ENCODE measurements at places on chromosomes 1 and 21. TPM values are rescaled to one million over a fixed set of nuclear protein-coding genes. Genes with fewer than 3 reads are reported as not detected.

DNA sequence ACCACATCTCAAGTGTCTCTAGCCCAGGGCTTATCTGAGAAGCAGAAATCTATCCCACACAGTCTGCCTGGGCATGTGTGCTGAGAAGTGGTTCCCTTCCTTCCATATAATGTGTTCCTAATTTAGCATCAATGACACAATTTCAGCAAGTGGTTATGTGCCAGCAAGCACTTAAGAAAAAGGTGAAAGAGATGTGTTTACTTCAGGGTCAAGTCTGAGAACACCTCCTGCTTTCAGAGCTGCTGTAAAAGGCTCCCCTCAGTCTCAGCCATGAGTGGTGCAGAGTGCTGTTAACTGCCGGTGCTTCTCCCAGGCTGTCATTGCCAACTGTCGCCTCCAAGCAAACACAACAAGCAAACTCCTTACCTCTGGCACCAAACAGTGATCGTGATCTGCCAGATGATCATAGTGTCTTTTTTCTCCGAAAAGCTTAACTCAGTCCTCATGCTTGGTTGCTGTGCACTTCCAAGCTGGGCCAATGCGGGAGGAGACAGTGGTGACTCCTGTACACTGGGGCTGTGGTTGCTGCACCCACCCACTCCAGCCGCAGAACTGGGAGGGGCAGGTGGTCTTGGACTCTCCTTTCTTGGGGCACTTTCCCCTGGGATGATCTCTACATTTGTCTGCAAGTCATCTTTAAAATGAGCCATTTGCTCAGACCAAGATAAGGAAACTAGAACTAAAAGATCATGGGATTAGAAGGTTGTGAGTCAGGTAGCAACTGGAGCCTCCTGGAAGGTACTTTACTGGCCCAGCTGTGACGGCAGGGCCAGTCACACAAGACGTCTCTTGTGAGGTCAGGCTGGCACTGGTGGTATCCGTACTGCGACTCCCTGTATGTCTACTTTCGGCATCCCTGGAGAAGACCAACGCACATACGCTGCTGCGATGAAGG lies 32.4 kb downstream of the ATP1A1 start:
- DNase-seq, result no peak

Gene RGSL1
- total RNA-seq, result not detected

Gene SPATA1
- total RNA-seq, result not detected

Gene CCDC27
- total RNA-seq, result not detected

DNA sequence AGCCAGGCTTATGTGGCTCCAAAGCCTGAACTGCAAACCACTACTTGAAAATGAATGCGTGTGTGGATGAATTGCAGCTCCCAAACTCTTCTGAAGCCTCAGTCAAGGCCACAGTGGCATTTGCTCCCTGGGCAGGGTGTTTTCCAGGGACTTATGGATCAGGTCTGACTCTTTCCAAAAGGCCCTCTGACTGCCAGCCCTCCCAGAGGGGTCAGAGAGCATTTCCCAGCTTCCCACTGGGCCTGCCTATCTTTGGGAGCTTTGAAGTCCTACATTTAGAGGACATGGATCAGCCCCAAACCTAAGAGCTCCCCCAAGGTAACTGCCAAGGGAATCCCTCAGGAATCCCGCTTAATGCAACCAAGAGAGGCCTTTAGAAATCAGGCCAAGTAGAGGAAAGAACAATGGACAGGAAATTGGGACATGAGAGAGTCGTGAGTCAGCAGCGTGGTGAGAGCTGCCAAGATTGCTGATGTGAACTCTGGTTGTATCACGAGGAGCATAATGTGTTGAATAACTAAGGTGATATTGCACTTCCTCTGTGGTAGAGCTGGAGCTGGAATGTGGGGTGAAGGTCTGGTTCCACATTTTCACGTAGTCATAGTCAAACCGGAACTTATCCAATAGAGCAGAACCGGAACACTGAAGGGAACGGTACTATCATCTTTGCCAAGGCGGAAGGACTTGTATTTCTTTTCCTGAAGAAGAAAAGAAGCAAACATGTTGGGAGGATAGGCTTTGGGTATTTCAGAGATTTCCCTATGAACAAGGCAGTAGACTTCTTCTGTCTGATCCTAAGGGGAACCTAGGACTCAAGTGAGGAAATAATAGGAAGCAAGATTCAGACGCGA lies 99.4 kb upstream of the JUN start:
- peak; percentile 92 for DNase-seq

Gene TMEM52
- not detected for total RNA-seq

Gene ARHGAP30
- not detected for total RNA-seq

DNA sequence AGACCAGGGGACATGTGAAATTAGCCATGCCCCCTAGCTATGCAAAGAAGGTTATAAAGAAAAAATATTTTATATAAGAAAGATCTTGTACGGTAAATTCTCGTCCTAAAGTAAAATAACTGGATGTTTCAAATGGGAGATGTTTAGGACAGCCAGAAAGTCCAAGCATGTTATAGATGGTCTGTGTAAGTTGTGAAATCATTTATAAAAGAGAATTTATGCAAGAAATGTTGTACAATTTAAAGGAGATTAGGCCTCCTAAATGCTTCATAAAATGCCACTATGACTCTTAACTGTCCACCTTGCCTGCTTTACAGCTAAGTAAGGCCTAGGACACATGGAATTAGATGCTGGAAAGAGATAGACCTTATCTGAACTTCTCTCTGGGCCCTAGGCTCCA lies 118.1 kb upstream of the POGK start:
- DNase-seq, result no peak

DNA sequence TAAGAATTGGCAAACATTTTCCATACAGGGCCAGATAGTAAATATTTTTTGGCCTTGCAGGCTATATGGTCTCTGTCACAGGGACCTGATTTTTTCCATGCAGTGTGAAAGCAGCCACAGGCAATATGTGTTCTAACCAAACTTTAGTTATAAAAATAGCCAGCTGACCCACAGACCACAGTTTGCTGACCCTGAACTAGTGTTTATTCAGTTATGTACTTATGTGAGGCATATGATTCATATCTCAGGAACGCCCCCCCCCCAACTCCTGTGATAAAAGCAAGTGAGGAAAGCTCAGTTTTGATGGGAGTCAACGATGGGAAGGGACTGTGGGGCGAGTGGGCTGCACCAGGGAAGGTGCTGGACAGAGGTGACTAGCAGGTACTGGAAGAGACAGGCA lies 80.1 kb downstream of the HMGB4 start:
- DNase-seq, result peak; percentile 57

Gene PRAMEF9
- total RNA-seq, result not detected

GRCh38 chr1:5839161-5839880 lies 152.9 kb downstream of the NPHP4 start:
- DNase-seq, result no peak

- DNase-seq, result no peak
Observed at GRCh38 chr1:168466092-168466713, 77.6 kb downstream of the XCL2 start.

DNA sequence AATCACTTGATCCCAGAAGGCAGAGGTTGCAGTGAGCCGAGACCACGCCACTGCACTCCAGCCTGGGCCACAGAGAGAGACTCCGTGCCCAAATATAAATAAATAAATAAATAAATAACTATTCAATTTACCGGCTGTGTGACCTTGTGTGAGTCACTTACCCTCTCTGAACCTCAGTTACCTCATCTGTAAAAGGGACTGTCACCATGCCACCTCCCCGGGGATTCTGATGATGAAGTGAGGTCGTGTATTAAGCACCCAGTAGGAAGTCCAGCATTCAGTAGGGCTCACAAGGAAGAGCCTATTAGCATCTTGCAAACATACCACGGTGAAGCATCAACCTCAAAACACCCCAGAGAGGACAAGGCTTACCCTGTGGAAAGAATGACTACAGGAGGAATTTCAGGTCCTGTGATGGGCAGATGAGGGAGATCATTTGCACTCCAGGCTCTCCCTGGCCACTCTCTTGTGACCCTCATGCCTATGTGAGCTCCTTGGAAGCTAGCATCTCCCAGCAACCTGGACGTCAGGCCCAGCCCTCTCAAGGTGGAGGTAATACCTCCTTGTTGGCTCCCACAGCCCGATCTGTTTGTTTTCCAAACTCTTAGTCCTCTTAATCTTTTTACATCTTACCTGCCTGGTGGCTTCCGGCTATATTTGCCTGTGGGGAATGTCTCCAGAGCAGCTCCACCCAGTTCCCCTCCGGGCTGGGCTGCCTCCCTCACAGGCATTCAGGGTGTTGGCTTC lies 7.6 kb upstream of the C1QA start:
- no peak for DNase-seq

- DNase-seq, result peak; percentile 91
Observed at GRCh38 chr1:155044812-155045657, 6.1 kb upstream of the ADAM15 start.

DNA sequence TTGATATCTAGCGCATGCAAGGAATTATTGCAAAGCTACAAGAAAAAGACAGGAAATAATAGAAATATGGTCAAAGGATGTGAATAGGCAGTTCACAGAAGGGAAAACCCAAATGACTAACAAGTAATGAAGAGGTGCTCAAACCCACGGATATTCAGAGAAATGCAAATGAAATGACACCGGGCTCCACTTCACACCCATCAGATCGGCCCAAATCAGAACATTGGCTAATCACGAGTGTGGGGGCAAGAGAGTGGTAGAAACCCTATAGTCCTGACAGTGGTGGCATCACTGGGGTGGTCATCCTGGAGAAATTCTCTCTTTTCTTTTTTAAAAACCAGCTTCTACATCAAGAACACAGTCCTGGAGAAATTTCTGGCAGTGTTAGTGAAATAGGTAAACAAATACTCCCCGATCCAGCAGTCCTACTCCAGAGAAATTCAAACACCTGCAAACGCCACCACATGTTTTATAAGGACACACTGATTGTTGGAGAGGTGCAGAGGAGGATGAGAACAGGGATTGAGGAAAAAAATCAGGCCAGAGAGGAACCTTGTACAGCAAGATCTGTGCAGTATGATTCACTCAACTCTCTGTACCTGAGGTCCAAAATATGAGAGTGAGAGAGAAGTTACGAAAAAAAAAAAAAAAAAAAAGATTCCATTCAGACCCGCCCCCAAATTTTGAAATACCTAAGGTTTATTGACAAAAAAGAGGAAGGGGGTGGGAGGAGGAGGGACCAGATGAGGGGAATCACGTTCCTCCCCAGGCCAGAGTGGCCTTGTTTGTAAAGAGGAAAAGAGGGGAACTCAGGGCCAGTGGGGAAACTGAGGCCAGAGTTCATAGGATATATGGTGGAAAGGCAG lies 9.2 kb upstream of the TNFRSF1B start:
- no peak for DNase-seq

- no peak for DNase-seq
Observed at GRCh38 chr1:3821004-3821403, 24.7 kb upstream of the LRRC47 start.

DNA sequence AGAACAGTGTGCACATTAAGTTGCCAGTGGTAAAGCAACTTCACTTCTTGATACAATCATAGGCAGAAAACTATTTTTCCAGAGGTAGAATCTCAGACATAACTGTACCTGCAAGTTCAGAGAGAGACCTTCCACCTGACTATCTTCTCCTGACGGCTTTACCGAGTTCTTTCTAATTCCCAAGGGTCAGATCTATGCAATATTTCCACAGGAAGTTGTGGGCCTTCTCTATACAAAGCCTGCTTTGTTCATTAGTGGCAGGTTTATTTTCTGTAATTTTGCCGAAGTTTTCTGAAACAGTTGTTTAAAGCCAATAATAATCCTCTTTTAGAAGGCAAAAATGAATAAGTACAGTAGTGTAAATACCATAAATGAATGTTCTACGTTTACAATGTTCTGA lies 58.2 kb upstream of the RCC1 start:
- no peak for DNase-seq

GRCh38 chr1:115475901-115476300 lies 137.9 kb upstream of the NGF start:
- no peak for DNase-seq

Gene MCL1
- total RNA-seq, result 148 TPM

DNA sequence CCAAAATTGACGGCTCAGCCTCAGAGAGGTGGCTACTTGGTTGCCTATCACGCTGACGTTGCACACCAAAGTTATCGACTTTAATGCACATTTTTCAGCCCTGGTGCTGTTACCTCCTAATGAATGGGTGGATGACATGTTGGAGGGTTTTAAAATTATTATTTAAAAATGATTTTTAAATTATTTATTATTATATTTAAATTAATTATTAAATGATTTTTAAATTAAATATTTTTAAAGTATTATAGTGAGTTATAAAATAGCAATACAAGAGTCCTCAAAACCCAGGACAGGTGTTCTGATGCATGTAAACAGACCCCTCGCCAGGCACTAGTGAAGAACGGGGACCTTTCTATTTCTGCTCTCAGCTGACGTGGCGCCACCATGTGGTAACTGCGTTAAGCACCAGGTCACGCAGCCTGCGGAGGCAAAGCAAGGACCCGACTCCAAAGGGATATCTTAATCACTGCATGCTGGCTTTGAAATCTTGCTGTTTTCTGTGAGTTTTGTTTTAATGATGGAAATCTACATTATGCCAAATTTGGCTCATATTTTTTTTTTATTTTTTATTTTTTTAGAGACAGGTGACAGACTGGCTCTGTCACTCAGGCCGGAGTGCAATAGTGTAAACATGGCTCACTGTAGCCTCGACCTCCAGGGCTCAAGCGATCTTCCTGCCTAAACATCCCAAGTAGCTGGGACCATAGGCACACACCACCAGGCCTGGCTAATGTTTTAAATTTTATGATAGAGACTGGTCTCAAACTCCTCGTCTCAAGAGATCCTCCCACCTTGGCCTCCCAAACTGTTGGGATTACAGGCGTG lies 22.6 kb downstream of the CASP9 start:
- DNase-seq, result peak; percentile 36

Gene C1orf53
- 7.6 TPM for total RNA-seq

Gene TYW3
- total RNA-seq, result 4.0 TPM

GRCh38 chr1:212700223-212700891 lies 717 bp upstream of the BATF3 start:
- DNase-seq, result peak; percentile 40

Gene CTSS
- not detected for total RNA-seq

GRCh38 chr21:23698619-23699018 lies 1908.7 kb downstream of the MRPL39 start:
- DNase-seq, result no peak

DNA sequence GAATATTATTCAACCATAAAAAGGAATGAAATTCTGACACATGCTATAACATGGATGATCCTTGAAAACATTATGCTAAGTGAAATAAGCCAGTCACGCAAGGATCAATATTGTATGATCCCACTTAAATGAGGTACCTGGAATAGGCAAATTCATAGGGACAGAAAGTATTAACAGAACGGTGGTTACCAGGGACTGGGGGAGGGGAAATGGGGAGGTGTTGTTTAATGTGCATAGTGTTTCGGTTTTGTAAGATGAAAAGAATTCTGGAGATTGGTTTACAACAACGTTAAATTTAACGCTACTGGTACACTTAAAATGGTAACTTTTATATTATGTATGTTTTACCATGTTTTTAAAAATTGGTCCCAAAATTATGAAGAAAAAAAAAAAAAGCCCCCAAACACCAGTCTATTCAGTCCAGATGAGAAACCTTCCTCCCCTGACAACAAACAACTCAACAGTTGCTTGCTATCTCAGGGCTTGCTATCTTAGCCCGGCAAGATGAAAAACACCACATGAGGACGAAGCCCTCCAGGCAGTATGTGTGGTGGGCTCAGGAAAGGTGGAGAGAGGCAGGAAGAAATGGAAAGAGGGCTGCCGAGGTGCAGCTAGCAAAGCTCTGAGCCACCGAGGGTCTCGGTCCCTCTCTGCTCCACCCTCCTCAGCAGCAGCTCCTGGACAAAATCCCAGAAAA lies 8.5 kb downstream of the NUAK2 start:
- DNase-seq, result no peak

Gene AMPD1
- not detected for total RNA-seq
